Right renal cortex interstitium (tissue), 3 donors: ENCODE measurements at places on chromosomes 6 and 20.

DNA sequence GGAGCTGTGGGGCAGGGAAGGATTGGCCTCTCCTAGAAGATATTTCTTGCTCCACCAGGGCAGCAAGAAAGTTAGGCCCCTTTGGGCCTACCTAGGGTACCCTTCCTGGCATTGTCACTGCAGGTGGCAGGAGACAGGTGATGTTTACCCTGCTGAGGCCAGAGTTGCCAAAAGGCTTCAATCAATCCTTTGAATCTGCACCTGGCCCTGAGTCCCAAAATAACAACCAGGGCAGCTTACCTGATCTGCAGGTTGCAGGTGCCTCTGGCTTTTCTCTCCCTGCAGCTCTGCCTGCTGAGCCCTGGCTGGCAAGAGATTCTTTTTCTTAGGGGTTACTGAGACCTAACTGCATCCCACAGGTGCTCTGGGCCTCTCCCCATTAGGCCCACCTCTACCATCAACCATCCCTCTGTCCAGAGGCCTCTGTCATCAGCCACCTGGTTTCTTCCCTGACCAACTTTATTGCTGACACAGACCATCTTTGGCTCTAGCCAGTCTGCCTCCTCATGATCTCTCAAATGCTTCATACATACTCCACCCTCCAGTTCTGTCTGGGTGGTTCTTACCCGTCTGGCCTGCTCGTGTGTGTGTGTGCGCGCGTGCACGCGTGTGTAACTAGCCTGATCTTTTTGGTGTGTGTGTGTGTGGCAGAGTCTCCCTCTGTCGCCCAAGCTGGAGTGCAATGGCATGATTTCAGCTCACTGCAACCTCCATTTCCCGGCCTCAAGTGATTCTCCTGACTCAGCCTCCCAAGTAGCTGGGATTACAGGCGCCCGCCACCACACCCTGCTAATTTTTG lies 13.7 kb downstream of the BCL2L1 start:
- DNase-seq = no peak

- DNase-seq = no peak
Measured at GRCh38 chr6:138550346-138550767, 51.1 kb upstream of the NHSL1 start.

DNA sequence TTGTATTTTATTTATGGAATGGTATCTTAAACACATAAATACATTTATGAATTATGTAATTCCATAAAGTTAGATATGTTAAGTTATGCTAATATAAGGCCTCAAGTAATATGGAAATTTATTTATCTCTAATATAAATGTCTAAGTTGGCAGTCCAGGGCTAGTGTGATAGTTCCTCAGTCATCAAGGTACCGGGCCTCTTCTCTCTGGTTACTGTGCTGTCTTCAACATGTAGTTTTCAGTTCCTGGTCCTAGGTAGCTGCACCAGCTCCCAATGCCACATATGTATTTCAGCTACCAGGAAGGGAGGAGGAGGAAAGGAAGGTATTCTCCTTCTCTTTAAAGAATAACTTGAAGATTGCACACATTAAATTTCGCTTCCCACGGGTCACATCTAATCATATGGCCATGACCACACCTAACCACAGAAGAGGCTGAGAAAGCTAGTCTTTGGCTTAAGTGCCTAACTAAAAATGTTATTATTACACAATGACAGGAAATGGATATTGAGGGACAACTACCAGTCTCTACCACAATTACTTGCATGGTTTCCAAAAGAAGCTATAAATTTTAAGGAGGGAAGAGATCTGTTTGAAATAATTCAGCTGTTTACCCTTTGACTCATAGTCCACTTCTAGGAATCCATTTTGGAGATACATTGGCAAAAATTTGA lies 68.6 kb downstream of the BCKDHB start:
- no peak for DNase-seq

DNA sequence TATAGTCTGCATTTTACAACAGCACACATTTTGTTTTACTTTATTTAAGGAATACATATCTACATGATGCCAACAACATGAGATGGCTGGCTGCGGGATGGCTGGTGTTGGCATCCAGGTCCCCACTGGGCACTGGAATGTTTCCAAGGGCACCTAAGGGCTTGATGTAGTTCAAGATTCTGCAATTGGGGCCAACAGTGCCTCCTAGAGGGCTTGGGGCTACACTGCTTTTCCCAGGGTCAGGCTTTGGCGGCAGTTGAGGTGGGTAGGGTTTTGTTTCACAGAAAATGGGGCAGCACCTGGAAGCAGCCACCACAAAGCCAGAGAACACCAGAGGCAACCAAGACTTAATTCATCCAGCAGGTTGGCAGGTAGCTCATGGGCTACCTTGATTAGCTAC lies 202.2 kb upstream of the PRND start:
- no peak for DNase-seq

DNA sequence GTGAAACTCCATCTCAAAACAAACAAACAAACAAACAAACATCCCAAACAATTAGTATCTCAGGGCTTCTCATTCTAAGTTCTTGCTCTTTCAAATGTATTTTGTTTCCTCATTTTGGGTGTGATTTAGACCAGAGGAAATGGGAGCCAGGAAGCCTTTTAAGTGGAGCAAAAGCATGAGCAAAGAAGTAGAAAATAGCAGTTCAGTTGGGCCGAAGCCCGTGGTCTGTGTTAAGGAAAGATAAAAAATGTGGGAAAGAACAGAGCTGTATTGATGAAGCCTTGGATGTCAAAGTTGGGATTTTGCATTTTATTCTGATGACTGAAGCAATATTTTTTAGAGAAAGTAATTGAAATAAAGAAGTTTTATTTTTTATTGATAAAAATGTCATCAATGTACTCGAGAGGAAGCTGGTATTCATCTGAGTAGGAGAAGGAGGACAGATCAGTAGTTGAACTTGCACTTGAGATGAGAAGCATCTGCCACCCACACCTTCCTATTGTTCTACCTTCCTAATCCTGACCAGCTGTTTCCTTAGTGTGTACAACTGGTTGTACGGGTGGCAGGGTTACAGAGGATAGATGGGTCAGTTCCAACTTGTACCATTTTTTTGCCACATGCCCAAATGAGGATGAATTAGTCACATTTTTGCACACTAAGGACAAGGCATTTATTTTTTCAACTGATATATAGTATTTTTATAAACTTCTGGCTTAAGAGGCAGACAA lies 56.1 kb downstream of the KIAA0408 start:
- DNase-seq = no peak

GRCh38 chr20:4932061-4932460 lies 69.2 kb downstream of the SLC23A2 start:
- no peak for DNase-seq

- DNase-seq = no peak
Measured at GRCh38 chr6:152428126-152428525, 209.0 kb downstream of the SYNE1 start.

GRCh38 chr6:33375143-33375671 lies 16.4 kb upstream of the KIFC1 start:
- no peak for DNase-seq

GRCh38 chr20:54267483-54268003 lies 59.7 kb downstream of the PFDN4 start:
- DNase-seq = no peak

DNA sequence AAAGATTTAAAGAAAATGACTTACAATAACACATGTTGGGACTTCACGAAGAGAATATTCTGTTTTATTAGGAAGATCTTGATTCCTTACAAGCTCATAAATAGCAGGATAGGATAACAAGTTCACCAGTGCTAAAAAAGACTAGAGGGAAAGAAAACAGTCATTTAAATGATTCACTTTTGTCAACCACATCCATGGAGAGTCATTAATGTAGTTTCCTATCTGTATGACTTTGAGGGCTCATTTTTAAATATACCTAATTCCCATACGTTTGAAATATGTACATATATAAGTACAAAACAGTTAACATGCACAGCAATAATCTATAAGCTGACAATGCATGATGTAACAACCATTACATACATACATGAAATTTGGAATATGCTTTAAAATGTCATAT lies 111.1 kb downstream of the TBC1D32 start:
- no peak for DNase-seq

- DNase-seq = no peak
Measured at GRCh38 chr6:105251689-105252088, 71.9 kb upstream of the POPDC3 start.

DNA sequence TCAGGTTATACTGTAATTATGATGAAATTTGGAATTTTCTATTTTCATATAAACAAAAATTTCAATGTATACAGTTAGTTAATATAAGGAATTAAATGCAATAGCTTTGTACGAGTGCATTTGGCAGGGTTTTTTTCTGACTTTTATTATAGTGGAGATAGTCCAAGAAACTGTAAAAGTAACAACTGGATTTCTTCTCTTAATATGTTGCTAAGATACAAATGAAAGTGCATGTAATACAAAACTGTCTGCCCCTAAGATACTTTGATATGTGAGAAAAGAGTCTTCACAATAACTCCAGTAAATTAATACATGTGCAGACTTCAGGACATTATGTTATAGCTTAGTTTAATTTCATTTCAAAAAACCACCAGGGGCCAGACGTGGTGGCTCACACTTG lies 721.4 kb downstream of the CBLN4 start:
- DNase-seq = peak; percentile 17

GRCh38 chr20:10596710-10597121 lies 77.1 kb downstream of the JAG1 start:
- no peak for DNase-seq

DNA sequence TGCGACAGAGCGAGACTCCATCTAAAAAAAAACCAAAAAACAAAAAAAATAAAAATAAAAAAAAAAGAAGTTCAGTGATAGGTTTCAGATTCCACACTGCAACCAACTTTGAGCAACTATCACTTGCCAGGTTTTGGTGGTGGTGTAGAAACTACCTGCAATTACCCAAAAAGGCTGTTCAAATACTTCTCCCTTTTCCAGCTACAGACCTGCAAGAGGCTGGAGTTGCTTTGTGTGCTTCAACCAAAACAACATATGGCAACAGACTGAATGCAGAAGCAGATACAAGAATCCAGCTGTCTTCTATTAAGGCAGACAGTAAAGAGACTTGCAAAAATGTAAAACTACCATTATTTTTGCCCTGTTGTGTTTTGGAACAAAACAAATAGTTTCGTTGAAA lies 9.3 kb upstream of the BCAS1 start:
- DNase-seq = no peak

GRCh38 chr20:23454816-23455215 lies 2.1 kb upstream of the CST11 start:
- DNase-seq = no peak

- DNase-seq = no peak
Measured at GRCh38 chr6:12482386-12483375, 192.5 kb downstream of the EDN1 start.

DNA sequence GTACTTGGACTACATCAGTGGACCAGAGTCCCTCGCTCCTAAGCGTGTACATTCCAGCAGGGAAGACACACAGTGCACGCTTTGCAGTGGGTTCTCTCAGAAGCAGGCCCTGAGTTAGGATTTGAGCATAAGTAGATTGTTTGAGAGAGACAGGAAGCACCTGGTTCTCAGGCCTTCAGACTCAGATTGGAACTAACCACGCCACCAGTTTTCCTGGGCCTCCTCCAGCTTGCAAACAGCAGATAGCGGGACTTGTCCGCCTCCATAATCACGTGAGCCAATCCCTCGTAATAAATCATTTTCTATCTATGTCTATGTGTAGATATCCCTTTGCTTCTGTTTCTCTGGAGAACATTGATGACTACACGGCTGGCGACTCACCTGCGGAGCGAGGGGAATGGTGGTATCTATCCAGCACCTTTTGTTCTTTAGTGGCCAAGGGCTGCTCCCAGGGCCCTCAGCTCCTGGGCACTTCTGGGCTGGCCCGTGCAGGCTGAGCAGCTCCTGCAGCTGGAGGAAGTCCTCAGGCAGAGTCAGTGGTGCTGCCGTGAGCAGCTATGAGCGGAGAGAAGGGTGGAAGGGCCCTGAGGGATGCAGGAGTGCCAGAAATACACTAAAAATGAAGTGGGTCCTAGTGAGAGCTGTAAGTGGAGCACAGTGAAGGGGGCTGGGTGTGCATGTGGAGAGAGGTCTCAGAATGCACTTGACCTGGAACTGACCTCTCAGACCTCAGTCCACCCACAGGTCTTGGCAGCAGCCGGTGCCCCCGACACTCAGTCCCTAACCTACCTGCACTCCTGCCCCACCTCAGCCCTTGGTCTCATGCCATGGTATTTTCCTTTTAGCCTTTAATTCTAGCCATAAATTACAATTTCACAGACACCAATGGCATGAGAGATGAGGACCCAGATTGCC lies 76.9 kb downstream of the STK35 start:
- no peak for DNase-seq

DNA sequence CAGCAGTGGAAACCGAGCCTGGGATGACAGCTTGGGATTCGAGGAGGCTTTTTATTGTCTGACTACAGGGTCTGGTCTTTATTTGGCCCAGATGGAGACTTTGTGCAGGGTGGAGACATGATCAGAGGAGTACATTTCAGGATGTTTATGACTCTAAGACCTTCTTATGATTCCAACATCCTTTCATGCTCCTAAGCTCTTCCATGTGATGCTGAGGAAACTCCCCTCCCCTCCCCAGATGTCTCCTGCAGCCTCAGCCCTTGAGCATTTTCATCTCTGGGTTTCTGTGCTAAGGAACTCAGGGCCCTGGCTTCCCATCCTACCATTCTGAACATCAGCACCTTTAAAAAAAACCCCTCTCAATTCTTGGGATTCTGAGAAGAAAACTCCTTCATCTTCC lies 186.6 kb downstream of the SOX4 start:
- DNase-seq = no peak

- DNase-seq = no peak
Measured at GRCh38 chr20:661474-662270, 8.7 kb upstream of the SRXN1 start.

- DNase-seq = no peak
Measured at GRCh38 chr20:45426320-45427016, 10.5 kb downstream of the PIGT start.

- no peak for DNase-seq
Measured at GRCh38 chr20:40339661-40340449, 349.2 kb downstream of the MAFB start.

- no peak for DNase-seq
Measured at GRCh38 chr6:57313009-57313408, 4.4 kb upstream of the PRIM2 start.

GRCh38 chr6:5532941-5533340 lies 271.6 kb downstream of the FARS2 start:
- no peak for DNase-seq

GRCh38 chr20:53579581-53580375 lies 13.9 kb downstream of the ZNF217 start:
- DNase-seq = no peak

- DNase-seq = no peak
Measured at GRCh38 chr6:105713474-105714118, 310.7 kb upstream of the PREP start.

GRCh38 chr20:25178563-25179438 lies 16.7 kb upstream of the ENTPD6 start:
- DNase-seq = peak; percentile 12
